NCI-H1105 (cell line): ENCODE measurements at places on chromosomes 4 and X.

- DNase-seq = no peak
These were observed 622.1 kb downstream of the SPRY1 start for GRCh38 chr4:124018383-124019317.

GRCh38 chr4:172708184-172708583, 460.4 kb upstream of the GALNT7 start:
- DNase-seq = peak; percentile 15

- no peak for DNase-seq
These were observed 53.5 kb downstream of the TMEM131L start for GRCh38 chr4:153519687-153520086.

GRCh38 chrX:134622056-134622812, 36.0 kb downstream of the PLAC1 start:
- DNase-seq = no peak

- DNase-seq = no peak
These were observed 69.5 kb downstream of the APBB2 start for GRCh38 chr4:41144812-41145211.

GRCh38 chrX:39439906-39440798, 638.9 kb downstream of the MID1IP1 start:
- DNase-seq = no peak

GRCh38 chr4:169604131-169604900, 8.1 kb downstream of the NEK1 start:
- no peak for DNase-seq

- no peak for DNase-seq
These were observed 121.3 kb downstream of the PRDM5 start for GRCh38 chr4:120801137-120801758.

DNA sequence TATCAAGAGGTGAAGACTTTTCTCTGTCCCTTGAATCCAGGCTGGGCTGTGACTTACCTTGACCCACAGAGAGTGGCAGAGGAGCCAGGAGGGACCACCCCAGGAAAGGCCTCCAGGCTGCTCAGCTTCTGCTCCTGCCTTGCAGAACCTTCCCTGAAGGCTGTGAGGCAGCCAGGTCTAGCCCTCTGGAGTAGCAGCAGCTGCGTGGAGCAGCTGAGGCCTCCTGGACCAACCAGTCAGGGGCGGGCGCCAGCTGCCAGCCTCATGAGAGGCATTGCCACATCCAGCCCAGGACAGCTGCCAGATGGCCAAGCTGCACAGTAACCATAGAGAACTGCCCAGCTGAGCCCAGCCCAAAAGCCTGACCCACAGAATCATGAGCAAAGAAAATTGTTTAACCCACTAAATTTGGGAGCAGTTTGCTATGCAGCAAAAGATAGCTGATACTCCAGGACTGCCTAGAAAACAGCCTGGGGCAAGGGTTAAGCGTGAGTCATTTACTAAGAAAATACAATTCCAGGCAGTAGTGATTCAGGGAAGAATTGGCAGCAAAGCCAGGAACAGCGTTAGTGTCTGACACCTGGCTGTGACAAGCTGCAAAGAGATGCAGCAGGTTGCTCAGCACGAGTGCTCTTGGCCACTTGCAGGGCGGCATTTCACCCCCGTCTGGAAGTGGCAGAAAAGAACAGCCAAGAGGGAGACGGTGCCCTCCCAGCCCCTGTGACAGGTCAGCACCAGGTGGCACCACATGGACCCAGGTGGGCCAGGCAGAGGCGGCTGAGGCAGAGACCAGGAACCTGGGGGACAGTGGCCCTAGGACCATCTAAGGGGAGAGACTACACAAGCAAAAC, 14.7 kb upstream of the PDE6B start:
- DNase-seq = no peak

GRCh38 chr4:119313237-119313636, 8.7 kb downstream of the FABP2 start:
- DNase-seq = no peak

GRCh38 chr4:138565576-138565975, 323.4 kb upstream of the SLC7A11 start:
- DNase-seq = no peak

DNA sequence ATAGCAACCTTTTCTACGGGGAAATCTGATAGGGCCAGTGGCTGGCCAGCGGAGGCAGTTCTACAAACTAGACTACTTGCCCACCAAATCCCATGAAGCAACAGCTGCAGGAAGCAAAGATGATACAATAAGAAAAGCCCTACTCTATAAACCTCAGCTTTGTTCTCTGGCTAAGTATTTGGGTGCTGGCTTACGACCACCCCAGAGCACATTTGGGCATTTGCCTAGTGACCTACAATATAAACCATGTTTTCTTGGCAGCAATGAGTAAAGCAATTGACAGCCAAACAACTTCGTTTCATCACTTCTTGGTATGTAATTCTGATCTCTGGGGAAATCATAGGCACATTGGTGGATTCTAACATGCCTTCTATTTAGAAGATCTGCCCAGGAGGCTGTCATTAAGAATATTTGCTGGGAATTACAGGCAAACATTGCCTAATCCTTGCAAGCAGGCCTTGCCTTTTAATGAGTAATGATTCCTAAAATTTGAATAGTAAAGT, 7.5 kb upstream of the LHFPL1 start:
- DNase-seq = no peak

GRCh38 chr4:108693819-108694218, 43.4 kb downstream of the OSTC start:
- no peak for DNase-seq

GRCh38 chrX:91311969-91312368, 122.7 kb upstream of the PABPC5 start:
- no peak for DNase-seq

DNA sequence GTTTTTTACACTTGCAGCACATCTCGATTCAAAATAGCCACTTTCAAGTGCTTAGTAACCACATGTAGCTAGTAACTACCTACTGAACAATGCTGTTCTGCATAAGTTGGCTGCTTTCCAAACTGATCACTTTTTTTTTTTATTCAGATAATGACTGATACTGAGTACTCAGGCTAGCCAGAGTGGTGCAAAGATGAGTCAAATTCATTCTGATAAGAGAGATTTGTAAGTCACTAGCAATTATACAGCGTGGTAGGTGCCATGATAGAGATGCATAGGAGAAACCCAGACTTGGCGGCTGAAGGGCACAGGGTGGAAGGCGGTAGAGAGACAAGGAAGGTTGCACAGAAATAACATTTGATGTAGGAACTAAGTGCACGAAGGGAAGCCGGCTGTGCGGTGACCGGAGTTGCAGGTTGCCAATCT, 357 bp upstream of the IGBP1 start:
- DNase-seq = no peak

GRCh38 chr4:117957571-117957970, 76.7 kb upstream of the NDST3 start:
- DNase-seq = no peak

GRCh38 chr4:156538651-156539257, 432.8 kb downstream of the PDGFC start:
- no peak for DNase-seq

DNA sequence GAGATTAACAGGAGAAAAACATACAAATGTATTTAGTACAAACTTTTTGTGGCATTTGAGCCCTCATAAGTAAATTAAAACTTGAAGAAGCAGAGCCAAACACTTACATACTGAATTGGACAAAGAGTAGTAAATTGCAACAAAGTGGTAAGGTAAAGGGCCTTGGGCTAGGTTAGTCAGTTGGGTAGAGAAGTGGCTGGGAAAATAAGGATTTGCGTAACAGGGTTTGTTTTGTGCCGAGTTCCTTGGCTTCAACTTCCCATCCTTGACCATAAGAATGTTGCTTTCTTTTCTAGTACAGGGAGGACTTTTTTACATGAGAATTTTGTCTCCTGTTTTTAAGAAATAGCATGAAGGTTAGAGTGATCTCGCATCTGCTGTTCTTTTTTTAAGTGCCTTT, 33.3 kb upstream of the DSPP start:
- DNase-seq = no peak

DNA sequence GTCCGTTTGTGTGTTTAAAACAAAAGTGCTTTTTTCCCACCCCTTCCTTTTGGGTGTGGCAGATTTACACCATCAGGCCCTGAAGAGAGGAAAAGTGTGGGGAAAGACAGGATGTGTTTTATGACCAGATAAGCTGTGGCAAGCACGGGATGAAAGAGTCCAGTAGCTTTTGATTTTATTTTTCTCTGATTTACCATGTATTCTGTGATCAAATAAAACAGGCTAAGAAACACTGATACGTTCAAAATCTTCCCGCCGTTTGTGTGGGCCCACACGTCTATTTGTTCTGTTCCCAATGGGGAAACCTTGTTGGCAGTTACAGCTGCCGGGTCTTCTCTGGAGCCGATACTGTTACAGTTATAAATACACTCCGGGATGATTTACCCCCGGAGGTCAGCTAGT, 10.8 kb downstream of the LRP2BP start:
- no peak for DNase-seq

- no peak for DNase-seq
These were observed 57.6 kb downstream of the SLC4A4 start for GRCh38 chr4:71396382-71396781.

- DNase-seq = no peak
These were observed 1.7 kb downstream of the SH3D19 start for GRCh38 chr4:151323667-151324066.

DNA sequence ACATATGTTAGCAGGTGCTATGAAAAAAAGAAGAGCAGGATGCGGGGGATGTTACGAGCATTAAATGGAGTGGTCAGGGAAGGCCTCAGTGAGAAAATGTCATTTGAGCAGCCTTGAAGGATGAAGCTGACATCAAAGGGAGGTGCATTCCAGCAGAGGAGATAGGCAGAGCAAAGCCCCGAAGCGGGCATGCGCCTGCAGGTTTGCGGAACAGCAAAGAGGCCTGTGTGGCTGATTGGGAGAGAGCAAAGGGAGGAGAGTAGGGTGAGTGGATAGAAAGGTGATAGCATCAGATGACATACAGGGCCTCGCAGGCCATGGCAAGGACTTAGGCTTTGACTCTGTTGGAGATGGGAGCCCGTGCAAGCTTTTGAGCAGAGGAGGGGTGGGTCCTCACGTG, 95.4 kb upstream of the GPR50 start:
- DNase-seq = no peak

DNA sequence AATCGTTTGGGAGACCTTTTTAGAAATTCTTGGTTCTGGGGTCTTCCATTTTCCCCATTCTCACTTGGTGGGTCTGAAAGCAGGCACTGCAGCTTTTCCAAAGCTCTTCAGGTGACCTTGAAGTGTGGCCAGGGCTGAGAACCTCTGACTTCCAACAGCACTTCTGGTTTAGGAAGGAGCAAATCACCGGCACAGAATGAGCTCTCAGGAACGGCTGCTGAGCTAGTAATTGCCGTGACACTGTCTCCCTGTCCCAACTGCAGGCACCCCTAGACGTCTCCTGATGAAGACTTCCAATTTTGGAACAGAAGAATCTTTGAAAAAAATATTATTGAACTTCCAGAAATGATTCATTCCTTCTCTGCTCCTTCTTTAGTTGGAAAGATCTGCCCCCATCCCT, 31.3 kb downstream of the CD38 start:
- DNase-seq = no peak

DNA sequence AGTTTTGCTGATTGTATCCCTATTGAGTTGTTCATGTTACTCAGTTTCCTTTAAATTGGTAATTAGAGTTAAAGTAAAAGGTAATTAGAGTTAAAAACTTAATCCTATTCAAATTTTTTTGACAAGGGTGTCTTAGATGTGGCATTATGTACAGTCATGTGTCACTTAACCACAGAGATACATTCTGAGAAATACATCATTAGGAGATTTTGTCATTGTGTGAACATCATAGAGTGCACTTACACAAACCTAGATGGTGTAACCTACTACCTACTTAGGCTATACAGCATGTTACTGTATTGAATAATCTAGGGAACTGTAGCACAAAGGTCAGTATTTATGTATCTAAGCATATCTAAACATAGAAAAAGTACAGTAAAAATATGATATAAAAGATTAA, 39.2 kb downstream of the BEX3 start:
- no peak for DNase-seq

DNA sequence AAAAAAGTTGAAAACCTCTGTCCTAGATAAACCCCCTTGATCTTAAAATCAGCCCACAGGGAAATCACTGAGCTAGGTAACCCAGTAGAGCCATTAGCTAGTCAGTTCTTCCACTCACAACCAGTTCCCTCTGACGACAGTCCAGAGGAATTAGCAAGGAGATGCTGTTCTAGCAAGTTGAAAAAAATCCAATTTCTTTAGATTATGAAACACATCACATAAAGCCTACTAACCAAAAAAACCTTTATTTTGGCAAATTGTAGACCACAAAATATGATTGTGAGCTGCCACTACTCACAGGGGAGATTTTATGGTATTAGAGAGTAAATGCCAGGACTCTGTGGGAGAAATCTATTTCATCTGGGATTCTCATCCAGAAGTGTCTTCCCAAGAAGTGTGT, 22.6 kb downstream of the ADAMTS3 start:
- DNase-seq = no peak

DNA sequence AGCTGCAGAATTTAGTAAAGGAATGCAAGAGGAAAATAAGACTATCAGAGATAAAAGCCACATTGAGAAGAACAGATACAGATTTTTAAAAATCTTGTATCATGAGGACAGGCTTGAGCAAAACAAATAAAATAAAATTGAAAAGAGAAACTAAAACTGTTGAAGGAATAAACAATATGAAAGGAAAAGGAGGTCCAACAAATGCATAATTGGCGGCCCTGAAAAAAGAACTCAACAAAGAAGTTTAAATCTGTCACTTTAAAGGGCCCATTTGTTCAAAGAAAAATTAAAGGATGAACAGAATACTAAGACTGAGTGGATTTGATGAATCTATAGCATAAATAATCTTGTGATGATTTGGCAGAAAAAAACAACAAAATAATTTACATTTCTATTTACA, 36.5 kb downstream of the TMPRSS11B start:
- DNase-seq = no peak

- no peak for DNase-seq
These were observed 327.4 kb downstream of the PPP3CA start for GRCh38 chr4:101019941-101020401.

DNA sequence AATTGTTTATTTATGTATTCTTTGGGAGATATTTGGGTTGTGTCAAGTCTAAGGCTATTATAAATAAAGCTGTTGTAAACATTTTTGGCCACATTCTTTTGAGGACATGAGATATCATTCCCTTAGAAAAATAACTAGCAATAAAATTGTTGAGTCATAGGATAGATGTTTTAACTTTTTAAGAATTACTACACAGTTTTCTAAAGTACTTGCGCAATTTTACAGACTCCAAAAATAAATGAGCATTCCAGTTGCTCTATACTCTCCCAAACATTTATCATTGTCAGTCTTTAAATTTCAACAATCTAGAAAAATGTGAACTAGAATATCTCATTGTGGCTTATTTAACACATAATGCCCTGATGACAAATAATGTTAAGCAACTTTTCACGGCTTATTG, 189.1 kb upstream of the ADGRL3 start:
- DNase-seq = no peak

GRCh38 chrX:154724993-154725756, 25.7 kb downstream of the GAB3 start:
- DNase-seq = no peak
